ENCODE measurements at places on chromosomes 1 and 21. TPM values are rescaled to one million over a fixed set of nuclear protein-coding genes. Genes with fewer than 3 reads are reported as not detected.
A peak's percentile ranks its signal among the peaks of the same experiment; 100 is the strongest.

Gene RAB3B
- total RNA-seq = 22.4 TPM

Gene LCE2A
- not detected for total RNA-seq

Gene COL6A1
- total RNA-seq = 88.8 TPM

Gene C1orf53
- 0.82 TPM for total RNA-seq

Gene RGSL1
- not detected for total RNA-seq

Gene ZFP69
- 10.5 TPM for total RNA-seq

Gene OLFML2B
- 3.9 TPM for total RNA-seq

Gene BEST4
- total RNA-seq = 0.27 TPM

Gene FLG2
- not detected for total RNA-seq

Gene CFAP107
- total RNA-seq = 0.91 TPM

GRCh38 chr1:91792489-91793071 is 93.4 kb downstream of the TGFBR3 start:
- DNase-seq = no peak

DNA sequence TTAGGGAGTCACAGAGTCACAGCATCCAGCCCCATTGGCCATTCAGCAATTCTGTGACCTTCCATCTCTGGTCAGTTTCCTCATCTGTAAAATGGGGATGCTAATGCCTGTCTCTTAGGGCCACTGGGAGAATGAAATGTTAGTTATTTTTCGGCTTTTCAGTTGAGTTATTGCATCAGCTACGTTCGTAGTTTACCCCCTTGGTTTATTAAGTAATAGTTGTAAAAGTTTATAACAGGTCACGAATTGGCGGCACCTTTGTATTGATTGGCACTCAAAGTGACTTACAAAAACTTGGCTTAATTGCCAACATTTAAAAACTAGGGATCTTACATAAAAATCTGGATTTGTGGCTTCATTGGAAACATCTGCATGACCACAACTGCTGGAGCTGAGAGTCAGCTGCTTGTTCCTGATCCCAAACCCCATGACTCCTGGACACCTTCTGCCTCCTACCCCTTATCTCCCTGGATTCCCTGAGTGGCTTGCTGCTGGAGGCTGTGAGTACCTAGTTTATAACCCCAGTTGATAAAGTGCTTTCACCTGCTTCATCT is 23.0 kb upstream of the SLC1A7 start:
- no peak for DNase-seq

DNA sequence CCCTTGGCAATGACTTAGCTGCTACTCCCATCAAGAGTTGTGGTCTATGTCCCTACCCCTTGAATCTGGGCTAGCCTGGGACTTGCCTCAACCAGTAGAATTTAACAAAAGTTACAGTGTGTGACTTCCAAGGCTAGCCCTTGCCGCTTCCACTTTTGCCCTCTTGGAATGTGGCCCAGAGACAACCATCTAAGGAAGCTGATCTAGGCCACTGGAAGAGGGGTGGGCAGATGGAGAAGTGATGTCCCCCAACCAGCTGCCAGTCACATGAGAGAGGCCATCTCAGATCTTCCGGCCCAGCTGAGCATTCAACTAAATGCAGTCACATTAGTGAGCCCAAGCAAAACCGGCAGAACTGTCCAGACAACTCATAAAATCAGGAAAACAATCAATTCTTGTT is 115.1 kb downstream of the TOMM20 start:
- DNase-seq = no peak

GRCh38 chr1:103942029-103942428 is 192.3 kb downstream of the AMY1C start:
- no peak for DNase-seq

GRCh38 chr1:116521186-116521585 is 49.6 kb downstream of the CD58 start:
- DNase-seq = no peak

DNA sequence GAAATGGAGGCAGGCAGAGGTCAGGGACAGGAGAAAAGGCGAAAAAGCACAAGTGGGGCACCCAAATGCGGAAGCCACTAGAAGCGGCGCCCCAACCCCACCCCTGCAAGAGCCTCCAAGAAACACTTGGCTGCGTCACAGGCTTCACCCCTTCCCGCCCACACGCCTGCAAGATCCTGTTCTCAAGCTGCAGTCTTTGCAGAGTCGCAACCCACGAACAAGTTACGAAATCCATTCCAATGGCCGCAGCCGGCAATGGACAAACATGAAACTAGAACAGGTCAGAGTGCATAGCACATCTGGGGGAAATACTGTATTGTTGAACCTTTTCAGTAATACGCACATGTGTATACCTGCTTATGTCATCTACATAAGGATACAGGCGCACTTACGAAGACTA is 103.6 kb downstream of the PSMG1 start:
- DNase-seq = no peak

- no peak for DNase-seq
Measured at GRCh38 chr1:82587371-82587770, 786.6 kb downstream of the ADGRL2 start.

- DNase-seq = no peak
Measured at GRCh38 chr1:202133001-202133400, 10.3 kb downstream of the GPR37L1 start.

- no peak for DNase-seq
Measured at GRCh38 chr1:31723828-31724359, 20.1 kb upstream of the COL16A1 start.

- no peak for DNase-seq
Measured at GRCh38 chr1:16064536-16065268, 8.7 kb downstream of the FAM131C start.

GRCh38 chr1:22832414-22832786 is 121.8 kb downstream of the EPHB2 start:
- no peak for DNase-seq

- no peak for DNase-seq
Measured at GRCh38 chr1:160460214-160460642, 59.9 kb downstream of the VANGL2 start.

DNA sequence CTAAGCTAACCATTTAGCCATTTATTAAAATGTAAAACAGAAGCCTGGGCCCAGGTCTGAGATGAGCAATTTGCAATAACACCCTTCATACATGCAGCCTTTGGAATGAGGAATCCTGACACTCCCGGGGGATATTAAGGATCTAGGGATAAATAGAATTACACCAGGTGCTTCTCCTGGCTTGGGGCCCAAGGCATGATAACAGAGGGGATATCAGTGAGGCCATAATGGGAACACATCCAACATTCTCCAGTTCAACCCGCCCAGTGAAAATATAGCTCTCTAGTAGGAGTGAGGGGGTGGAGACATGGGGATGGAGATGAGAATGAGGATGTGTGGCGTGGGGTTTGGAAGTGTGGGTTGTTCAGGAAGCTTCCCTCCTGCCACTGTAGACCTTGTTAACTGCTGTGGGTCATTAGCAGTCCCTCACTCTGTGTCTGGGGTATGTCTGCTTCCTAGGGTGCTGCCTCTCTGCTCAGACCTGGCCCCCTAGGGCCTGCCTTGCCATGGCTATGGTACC is 57.9 kb upstream of the KANK4 start:
- no peak for DNase-seq

DNA sequence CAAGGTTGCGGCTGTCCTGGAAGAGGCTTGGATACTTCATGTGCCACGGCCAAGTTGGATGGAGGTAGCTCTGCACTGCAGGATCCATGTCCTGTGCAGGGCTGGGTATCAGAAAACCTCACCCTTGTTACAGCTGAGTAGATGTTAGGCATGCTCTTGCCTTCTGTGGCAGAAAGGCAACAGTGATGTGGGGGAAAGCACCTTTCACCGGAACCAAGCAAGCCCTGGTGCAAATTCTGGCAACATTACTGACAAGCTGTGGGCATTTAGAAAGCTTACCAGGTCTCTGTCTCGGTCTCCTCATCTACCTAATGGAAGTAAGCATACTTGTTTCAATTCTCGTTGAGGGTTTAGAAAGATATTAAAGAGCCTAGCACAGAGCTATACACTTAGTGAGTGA is 14.5 kb upstream of the CDCA8 start:
- DNase-seq = no peak

DNA sequence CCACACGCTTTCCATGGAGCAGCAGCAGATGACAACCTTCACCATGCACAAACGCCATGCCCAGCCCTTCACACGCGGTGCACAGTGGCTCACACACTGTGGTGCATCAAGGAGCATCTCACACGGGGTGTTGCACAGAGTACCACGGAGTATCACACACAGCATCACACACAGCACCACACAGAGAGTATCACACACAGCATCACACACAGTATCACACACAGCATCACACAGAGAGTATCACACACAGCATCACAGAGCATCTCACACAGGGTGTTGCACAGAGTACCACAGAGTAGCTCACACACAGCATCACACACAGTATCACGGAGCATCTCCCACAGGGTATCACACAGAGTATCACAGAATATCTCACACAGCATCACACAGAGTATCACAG is 122.2 kb upstream of the RAB4A start:
- no peak for DNase-seq

DNA sequence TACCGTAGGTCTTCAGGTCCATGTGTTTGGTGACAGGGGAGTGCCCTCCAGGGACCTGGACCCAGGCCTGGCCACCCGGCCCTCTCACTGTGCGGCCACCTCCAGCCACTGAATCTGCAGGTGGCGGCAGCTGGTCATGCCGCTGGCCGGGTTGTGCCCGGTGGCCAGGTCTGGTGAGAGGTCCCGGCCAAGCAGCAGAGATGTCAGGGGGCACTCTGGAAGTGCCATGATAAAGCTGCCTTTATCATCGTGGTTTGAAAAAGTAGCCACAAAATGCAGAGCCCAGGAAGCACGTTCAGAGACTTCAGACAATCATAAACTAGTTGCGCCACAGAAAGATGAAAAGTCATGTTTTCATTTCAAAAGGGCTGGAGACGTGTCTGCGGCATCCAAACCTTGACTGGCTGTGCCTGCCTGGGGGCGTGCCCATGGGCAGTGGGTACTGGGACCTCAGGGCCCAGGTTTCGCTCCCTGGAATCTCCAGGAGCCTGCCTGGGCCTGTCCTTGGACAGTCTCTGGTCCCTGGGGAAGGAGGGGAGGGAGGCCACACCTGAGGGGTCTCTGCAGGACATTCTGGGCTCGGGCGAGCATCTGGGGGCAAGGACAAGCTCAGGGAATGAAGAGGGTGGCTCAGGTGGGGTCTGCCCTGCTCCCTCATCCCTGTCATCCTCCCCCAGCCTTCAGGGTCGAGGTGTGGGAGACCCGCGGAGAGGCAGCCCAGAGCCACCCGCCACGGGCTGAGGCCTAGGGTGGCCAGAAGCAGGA is 44.9 kb downstream of the COL18A1 start:
- DNase-seq = no peak

- no peak for DNase-seq
Measured at GRCh38 chr1:14980621-14981218, 172.8 kb upstream of the TMEM51 start.

DNA sequence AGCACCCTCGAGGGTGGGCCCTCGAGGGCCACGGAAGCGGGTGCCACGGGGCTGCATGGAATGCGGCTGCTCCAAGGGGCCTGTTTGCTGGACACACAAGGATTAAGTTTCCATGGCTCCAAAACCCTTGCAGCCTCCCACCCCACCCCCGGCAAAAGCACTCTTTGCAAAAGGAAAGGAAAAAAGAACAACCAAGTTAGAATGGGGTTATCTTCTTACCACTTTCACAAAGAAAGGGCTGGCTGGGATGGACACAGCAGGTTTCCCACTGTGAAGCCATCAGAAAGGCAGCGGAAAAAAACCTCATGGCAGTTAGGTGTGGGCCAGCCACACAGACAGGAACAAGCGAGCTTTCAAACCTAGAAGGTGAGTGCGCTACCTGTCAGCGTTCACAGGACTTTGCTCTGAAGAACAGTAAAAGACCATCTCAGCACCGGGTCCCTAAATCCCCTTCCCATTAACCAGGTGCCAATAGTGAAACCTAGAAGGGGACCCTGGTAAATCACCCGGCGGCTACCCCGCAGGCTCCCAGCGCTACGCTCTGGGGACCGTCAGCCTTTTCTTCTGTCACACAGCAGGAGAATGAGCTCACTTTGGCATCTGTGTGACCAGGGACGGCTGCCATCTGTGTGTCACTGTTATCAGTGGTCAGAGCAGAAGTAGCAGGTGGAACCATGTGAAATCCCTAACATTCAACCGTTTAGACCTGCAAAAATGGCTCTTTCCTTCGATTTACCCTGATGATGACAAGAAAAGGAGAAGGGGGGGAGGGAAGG is 93.0 kb downstream of the SIM2 start:
- DNase-seq = peak; percentile 75

DNA sequence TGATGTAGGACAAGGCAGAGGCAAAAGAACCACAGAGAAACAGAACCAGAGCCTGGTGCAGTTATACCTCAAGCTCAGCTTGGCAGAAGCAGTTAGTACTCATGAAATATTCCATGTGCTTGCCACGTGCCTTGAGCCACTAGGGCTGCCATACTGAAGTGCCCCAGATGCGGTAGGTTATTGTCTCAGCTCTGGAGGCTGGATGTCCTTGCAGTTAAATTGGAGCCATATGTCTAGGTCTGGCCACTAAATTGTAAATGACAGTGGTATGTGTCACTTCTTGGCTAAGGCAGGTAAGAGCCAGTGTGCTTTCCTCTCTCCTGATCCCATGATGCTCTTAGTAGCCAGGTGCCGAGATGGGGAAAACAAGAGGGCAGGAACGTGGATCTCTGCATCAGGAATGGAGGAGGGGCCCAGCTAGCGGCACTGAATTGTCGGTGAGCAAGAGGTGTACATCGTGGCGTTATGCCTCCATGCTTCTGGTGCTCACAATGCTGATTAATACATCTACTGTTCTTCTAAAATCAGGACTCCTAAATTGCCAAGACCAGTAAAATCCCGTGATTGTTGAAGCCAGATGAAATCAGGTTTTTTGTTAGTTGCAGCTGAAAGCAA is 73.5 kb downstream of the PSMG1 start:
- DNase-seq = no peak

DNA sequence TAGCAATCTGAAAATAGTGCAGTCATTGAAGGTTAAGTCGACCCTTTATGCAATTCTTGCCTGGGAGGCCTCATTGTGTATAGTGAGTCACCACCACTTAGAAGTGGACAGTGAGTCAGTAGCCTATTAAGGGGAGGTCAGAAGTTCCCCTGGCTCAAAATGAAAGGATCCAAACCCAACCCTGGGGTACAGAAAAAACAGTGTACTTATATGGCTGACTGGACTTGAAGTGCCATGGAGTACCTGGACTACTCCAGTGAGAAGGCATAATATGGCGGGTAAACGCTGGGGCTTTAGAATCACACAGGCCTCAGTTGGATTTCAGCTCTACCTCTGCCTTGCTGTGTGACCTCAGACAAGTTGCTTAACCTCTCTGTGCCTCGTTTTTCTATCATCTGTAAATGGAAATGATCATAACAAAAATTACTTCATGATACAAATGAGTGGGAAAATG is 2.2 kb upstream of the BCL9 start:
- no peak for DNase-seq

DNA sequence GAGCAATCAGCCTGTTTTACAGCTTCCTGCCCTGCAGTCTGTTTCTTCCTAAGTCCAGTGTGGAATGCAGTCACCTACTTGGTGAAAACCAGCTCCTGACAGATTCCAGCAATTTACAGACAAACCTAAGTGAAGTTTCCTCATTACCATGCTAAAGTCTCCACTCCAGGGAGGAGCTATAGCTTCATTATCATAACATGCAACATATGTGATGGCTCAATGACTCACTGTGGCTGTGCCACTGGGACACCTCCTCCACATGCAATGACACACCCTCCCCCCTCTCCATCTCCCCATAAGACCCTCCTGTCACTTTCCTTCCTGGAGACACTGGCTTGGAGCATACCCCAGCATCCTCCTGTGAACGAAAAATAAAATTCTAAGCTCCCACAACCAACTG is 125.2 kb downstream of the MAP3K21 start:
- no peak for DNase-seq

All from cerebellum (tissue), 4 donors.